ENCODE measurements at places on chromosomes 2 and 18.

DNA sequence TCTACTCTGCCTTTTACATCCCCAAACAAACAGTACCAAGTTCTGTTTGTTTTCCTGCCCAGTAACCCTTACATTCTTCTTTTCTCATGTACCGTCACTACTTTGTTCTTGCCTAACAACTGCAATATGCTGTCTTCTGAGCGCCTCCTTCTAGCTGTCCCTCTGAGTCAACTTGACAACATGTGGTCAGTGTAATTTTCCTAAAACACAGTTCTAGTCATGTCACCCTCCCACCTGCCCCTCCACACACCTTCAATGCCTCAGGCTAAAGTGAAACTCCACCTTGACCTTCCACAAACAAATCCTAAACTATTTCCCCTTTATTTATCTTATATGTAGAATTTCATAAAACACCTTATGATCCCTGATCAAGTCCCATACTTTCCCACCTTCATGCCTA is 124.6 kb upstream of the CD302 start:
- no peak for DNase-seq

DNA sequence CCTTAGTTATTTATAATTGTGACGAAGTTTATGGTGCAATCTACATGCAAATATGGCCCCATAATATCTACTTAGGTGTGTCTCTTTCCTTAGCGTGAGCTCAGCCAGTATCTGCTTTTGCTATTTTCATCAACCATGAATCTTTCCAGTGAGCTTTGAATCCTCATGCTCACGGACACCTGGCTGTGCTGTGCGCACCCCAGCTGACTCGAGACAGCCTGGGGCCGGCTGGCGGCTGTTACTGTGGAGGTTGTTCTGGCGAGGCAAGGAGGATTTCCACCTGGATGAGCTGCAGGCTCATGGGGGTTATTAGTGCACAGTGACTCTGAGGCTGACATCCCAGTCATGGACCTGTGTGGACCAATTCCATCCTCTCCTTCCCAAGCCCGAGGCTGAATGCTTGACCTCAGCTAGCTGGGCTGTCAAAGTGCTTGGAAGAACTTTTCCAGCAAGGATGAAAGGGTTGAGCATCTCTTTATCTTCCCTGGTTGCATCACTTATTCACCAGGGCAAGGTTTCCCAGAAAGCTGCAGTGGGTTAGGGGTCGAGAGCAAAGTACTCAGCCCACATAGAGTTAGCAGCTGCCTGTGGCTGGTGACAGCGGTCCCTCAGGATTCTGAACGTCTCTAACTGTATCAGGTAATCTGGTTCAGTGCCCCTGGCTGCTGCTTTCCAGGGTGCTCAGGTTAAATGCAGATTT is 141.7 kb downstream of the ARL4C start:
- DNase-seq, result no peak

- DNase-seq, result no peak
These were observed 56.0 kb upstream of the LRPPRC start for GRCh38 chr2:44051593-44052347.

- no peak for DNase-seq
These were observed 730.8 kb downstream of the DCC start for GRCh38 chr18:53070788-53071187.

DNA sequence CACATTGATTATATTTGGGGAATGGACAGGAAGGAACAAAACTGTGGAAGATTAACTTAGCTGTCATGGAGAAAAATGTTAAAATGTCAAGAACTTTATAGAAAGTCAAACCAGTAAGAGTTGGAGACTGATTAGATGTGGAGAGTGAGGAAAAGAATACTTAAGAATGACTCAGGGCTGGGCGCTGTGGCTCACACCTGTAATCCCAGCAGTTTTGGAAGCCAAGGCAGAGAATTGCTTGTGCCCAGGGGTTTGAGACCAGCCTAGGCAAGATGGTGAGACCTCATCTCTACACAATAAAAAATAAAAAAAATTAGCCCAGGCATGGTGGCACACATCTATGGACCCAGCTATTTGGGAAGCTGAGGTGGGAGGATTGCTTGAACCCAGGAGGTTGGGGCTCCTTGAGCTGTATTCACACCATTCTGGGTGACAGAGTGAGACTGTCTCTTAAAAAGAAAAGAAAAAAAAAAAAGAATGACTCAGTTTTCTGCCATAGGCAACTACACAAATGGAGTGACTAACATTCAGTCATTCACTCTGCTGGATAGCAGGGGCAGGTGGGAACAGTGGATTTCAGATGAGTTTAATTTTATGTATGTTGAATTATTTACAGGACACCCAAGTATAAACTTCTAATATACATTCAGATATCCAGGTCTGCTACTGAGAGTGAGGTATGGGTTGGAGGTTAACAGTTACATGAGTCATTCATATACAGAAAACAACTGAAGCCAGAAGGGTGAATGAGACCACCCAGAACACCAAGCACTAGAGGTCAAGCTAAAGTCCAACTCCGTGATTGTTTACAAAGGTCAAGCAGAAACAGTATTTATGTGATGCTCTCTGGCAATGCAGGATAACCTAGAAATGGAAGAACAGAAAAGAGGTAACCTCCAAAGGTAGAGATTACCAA is 33.9 kb downstream of the ORC2 start:
- no peak for DNase-seq

DNA sequence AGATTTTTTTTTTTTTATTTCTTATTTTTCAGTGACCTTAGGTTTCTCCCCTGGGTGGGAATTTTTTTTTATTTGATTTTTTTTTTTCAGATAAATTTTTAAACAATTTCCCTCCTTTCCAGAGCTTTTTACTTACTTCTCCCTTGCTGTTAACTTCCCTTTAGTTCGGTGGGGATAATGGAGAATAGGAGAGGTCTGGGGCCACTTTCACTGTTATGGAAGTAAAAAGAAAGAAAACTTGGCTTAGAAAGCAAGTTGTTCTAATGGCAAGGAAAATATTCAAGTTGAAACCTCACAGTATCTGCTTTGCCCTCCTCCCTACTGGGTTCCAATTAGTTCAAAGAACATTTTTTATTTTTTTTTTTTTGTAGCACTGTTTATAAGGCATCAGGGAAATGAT is 537.1 kb upstream of the NXPH2 start:
- DNase-seq, result no peak

- DNase-seq, result no peak
These were observed 275.1 kb upstream of the CXCR4 start for GRCh38 chr2:136392897-136393505.

GRCh38 chr2:157900684-157901083 is 24.6 kb upstream of the ACVR1 start:
- DNase-seq, result no peak

DNA sequence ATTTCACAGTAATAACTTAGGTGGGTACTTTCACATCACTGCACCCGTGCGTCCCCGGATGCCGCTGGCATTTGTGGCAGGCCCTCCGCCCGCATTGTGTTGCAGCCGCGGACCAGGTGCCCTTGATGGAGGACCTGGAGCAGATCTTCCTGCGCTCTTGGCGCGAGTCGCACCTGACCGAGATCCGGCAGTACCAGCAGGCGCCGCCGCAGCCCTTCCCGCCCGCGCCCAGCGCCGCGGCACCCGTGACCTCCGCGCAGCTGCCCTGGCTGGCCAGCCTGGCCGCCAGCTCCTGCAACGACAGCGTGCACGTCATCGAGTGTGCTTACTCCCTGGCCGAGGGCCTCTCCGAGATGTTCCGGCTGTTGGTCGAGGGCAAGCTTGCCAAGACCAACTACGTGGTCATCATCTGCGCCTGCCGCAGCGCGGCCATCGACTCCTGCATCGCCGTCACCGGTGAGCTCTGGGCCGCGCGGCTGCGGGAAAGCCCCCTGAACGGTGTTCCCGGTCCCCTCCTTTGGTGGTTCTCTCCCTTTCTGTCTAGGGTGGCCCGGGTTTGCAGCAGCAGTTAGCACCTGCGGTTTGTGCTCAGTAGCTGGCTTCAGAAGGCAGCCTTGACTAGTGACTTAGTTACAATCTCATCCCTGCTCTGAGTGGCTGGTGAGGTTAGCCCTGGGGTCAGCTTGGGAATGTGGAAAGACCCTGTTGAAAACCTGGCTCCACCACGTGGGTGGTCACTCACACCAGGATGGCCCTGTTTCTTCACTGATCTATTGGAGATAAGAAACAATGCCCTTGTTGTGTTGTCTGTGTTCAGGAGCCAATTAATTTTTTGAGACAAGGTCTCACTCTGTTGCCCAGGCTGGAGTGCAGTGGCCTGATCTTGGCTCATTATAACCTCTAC is 59.1 kb downstream of the GREB1 start:
- no peak for DNase-seq

GRCh38 chr2:129915303-129915840 is 64.1 kb upstream of the RAB6C start:
- DNase-seq, result no peak

GRCh38 chr2:130355578-130356431 is at the start of gene PTPN18:
PTPN18 (plus strand) TSS chr2:130356056; CDS start chr2:130356108, 52 bp downstream.
- DNase-seq, result peak; percentile 63
